ENCODE measurements at places on chromosomes 5 and 9.

DNA sequence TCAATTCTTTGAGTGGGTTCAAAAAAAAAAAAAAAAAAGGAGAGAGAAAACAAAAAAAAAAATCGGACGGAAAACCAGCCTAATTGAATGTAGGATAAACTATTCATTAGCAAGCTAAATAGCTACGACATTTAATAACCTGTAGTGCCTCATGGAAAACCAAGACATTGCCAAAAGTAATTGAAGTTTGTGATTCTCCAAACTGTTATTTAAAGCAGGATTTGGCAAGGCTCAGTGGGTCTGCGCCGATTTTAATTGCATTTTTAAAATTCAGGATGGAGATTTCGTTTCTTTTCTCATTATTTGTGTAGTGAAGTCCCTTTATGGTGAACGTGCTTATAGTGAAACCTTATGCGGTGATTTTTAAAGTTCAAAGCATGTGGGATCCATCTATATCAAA, 127.2 kb upstream of the NFIB start:
- DNase-seq, result no peak

- no peak for DNase-seq
These were observed 2.3 kb upstream of the AK3 start for GRCh38 chr9:4743131-4743875.

DNA sequence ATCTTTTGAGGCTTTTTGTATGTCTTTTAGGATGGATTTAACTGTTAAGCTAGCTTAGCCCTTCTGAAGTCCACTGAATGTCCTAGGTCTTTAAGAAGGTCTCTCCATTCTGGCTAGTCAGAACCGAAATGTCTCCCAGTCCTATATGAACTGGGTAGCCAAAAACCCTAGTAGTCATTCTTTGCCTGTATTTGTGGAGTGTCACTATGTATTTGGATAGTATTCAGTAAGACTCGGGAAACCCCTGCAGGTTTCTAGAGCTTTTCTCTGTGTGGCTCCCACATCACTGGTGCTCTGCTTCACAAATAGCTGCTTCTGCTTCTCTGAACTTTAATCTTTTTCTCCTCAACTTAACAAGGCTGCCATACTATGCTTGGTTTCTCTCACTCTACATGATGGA, 68.0 kb downstream of the RIC1 start:
- no peak for DNase-seq

DNA sequence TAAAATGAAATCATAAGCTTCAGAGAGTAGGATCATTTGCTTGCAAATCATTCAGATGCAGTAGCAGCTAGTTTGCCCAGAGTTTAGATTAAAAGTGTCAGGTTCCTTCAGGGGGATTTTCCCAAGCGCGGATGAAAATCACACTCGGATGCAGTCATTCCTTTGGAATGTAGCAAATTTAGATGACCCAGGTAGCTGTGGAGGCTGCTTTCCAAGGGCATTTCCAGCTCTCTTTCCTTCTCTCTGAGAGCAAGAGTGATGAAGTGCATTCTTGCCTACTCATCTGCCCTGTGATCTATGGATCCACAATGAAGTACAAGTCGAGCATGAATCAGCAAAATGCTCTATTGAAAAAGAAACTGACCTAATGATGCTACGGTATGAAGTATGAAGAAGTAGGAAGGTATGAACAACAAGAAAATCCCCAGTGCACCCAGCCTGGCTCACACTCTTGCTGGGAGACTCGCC, 200.2 kb downstream of the PLK2 start:
- DNase-seq, result no peak

GRCh38 chr5:41722359-41722950, 147.8 kb downstream of the OXCT1 start:
- DNase-seq, result no peak

DNA sequence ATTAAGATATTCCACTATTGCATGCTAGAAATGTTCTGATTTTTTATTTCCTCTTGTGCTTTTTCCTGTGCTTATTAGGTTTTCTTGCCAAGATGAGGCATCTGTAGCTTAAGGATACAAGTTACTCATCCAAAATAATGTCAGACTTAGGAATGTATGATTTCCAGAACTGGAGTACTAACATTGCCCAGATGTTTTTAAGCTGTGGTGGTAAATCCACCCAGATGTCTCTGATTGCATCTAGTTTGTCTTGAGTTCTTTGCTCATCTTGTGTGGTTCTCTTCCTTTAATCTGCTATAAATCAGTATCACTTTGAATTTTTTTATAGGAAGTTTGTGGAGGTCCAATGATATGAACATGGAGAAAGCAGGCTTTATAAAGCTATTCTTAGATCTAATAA, 337.5 kb upstream of the ZNF608 start:
- no peak for DNase-seq

GRCh38 chr5:112308608-112309007, 110.5 kb downstream of the EPB41L4A start:
- no peak for DNase-seq

DNA sequence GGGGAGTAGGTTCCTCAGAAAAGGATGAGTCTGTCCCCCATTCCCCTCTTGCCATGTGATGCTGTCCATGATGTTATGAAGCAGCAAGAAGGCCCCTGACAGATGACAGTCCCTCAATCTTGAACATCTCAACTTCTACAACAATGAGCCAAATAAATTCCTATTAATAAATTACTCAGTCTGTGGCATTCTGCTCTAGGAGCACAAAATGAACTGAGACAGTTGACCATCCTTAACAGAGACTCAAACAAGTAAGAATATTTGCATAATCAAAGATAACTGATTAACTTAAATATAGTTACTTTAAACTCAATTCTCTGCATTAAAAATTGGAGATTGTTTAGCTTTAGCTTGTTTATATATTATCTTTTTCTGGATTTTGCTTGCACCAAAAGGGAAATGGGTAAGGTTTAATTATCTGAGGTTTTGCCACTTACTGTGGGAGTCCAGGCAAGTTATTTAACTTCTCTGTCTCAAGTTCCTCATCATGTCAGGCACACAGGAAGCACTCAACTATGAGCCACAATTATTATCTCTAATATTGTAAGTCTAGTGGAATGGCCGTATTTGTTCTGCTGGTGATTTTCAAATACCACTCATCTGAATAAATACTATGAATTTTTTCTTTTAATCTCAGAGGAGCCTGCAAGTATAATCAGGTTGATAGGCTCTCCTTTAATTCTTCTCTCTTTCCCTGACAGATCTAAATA, 162.9 kb downstream of the TSSK1B start:
- no peak for DNase-seq

DNA sequence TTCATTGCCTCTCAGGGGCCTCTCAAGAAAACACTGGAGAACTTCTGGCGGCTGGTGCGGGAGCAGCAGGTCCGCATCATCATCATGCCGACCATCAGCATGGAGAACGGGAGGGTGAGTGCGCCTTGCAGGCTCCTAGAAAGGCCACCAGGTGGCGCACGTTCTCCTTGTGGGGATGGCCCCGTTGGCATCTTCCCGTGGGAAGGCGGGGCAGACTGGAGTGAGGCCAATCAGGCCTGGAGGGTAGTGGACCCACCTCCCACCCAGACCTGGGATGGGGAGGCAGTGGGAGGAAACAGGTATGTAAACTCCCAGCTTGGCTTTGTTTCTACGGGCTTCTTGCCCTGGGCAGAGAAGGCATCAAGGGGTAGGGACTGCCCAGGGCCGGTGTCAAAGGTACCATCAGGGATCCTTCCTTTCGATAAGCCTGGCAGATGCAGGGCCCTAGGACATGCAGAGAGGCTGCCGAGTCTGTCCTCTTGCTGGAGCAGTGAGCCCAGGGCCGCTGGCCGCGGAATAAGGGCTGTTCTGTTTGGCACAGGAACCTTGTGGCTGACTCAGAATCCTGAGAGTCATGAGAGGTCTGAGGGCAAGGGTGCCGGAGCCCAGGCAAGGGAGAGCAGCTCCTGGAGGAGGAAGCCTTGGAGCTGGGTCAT, 18.9 kb upstream of the SPTLC1 start:
- peak; percentile 62 for DNase-seq

DNA sequence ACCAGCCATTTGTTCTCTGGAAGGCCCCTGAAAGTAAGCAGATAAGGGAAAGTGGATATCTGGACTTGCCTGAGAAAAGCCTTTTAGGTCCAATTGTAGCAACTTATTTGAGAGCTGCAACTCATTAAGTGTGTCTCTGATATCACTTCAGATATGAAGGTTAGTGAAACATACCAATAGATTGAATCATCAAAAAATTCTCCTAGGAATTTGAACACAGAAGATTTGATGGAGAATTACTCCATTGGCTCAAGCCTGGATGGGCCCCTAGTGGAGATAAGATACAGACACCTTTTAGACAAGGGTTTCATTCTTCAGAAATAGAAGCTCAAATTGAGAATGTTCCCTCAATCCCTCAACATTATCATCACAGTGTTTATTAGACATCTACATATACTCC, 356.7 kb downstream of the NDUFS4 start:
- no peak for DNase-seq

DNA sequence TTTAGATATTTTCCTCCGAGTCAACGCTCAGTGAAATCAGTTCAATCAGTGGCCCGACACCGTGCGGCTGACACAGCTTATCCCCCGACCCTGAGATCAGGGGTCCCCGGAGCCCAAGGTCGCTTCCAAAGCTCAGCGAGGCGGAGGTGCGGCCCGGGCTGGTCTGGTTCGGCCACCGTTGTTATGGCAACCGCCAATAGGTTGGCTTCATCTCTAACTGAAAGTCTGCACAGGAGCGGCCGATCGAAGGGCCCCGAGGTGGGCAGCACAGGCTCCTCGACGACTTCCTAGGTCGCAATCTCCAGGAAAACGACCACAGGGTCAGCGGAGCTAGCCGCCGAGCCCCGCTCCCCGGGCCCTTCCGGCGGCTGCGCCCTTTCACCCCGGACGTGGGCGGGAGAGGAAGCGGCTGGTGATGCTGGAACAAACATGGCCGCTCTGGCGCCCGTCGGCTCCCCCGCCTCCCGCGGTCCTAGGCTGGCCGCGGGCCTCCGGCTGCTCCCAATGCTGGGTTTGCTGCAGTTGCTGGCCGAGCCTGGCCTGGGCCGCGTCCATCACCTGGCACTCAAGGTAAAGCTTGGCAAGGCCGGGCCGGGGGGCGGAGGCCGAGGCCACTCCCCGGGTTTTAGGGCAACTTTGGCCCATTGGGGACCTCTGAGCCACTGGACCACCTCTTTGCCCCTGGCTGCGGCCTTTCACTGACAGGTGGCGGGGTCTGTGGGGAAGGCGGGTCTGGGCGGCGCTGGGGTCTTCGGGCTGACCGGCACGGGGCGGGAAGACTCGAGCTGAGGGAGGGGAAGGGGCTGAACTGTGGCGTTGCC, at the start of gene GPR107:
GPR107 (plus strand) TSS at position 403 of the 821 bp plus-strand sequence; CDS start at position 430, 27 bp downstream.
- DNase-seq, result peak; percentile 63

GRCh38 chr5:153753645-153754432, 263.4 kb downstream of the GRIA1 start:
- no peak for DNase-seq

DNA sequence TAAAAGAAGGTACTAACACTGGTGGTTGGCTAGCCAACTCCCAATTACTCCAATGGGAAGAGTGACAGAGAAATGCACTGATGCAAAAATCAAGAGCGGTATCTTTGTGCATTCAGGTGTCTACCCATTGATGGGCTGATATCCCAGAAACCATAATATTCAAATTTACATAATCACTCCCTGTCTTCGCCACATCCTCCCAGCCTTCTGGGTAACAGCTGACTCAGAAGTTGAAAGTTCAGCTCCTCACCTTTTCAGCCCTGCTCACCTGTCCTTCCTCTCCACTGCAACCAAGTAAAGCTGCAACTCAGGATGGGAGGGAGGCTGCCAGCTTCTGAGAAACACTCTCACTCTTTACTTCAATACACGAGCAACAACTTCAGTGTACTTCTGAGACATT, 6.9 kb downstream of the SUSD1 start:
- no peak for DNase-seq

DNA sequence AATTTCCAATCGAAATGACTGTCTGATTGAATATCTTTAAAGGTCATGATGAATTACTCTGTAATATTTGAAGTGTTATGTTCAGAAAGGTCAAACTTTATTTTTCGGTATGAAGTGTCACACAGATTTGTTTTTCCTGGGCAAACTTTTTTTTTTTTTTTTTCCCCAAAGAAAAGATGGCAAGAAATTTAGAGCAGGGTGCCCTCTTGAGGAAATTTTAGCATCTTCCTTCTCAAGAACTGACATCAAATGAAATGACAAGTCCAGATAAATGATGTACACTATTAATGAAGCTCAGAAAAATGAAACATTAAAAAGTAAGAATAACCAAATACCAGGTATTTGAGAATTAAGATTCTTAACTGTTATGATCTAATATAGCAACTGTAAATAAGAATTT, 123.6 kb downstream of the INVS start:
- no peak for DNase-seq

DNA sequence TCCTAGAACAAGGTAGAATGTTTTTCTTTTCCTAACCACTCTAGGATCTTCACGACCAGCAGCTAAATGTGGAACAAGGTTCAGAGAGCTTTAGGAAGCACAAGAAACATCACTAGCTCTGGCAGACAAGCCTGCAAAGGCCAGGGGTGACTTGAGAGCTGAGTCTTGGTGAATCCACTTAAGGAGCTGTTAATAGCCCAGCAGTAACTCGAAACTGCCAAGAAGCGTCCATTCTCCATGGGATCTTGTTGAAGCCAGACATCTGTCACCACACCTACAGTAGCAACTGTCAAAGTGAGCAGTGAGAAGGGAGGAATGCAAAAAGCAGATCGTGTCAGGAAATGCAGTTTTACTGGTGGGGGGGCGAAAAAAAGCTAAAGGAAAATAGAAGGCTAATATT, 87.2 kb downstream of the ATPSCKMT start:
- DNase-seq, result no peak

DNA sequence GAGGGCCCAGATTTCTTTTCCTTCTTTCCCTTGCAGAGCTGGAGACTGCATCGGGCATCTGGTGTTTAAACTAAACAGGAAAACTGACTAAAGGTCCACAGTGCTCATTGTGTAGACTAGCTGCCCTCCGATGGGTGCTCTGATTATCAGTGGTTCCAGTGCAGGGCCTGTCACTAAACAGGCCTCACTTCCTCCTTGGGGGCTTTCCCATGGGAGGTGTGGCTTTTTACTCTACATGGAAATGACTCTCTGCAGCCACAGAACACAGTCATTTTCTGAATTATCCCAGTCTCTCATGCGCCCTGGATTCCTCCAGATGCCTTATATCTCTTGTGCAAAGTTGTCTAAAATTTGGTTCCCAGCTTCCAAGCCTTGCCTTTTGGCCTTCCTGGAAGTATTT, 199.2 kb downstream of the TRIO start:
- no peak for DNase-seq

GRCh38 chr9:129327552-129328328, 149.7 kb upstream of the IER5L start:
- no peak for DNase-seq

DNA sequence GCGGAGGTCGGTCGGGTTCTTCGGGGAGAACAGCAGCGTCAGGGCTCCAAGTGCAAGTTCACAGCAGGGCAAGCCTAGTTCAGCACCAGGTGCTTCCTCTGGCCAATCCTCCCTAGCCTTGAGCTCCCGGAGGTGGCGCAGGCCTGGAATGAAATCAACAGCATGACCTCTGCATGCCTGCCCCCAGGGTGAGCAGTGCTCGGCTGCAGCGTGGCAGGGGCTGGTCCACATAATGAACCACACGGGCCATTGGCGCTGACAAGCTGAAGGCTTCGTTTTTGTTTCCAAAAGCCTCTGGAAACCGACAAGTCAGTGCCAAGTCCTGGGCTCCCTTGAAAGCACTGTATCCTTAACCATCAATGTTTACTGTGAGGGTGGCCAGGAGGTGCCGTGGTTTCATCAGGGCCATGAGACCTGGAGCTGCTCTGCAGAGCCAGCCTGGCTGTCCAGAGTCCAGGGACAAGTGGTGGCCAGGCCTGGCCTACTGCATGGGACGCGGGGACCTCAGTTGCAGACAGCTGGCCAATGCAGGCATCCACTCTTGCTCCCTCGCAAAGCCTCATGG, 2.1 kb upstream of the INPP5E start:
- no peak for DNase-seq

- DNase-seq, result no peak
These were observed 30.4 kb downstream of the ACO1 start for GRCh38 chr9:32414856-32415255.

Measured in stimulated activated CD8-positive, alpha-beta memory T cell treated with anti-CD3 and anti-CD28 coated beads, Interleukin-15, amount 100 ng/mL, for 24 hours (primary cell).